ENCODE measurements at places on chromosomes 7 and 10. TPM values are rescaled to one million over a fixed set of nuclear protein-coding genes. Genes with fewer than 3 reads are reported as not detected.

DNA sequence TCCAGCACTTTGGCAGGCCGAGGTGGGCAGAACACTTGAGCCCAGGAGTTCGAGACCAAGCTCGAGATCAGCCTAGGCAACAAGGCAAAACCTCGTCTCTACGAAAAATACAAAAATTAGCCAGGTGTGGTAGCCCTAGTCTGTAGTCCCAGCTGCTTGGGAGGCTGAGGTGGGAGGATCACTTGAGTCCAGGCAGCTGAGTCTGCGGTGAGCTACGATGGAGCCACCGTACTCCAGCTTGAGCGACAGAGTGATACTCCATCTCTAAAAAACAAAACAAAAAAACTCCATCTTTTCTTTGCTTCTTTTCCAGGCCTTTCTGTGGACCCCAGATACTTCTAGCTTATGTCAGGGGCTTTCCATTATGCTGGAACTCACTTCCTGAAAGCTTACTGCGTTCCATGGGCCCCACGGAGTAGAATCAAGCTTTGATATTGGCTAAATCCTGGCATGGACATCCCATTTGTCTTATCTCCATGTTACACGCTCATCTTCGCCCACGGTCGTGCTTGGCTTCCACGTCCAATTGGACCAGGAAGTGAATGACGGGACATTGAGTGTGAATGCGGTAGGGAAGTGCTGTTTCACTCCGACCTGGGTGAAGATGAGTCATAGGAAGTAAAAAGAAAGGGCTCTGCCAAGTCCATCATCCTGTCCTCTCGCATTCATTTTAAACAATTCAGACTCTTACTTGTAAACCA, 45.7 kb downstream of the FAM171A1 start:
- no peak overlapping the region for H3K27ac ChIP-seq
- no peaks in the 10 kb centered on the region for H3K36me3 ChIP-seq
- no peaks in the 10 kb centered on the region for H3K4me1 ChIP-seq
- H3K27me3 ChIP-seq, result no peaks in the 10 kb centered on the region
- no peak overlapping the region for H3K4me3 ChIP-seq

- peaks cover 2% of the 10 kb centered on the region for H3K27me3 ChIP-seq
- no peaks in the 10 kb centered on the region for H3K36me3 ChIP-seq
- DNase-seq, result no peak
- H3K4me3 ChIP-seq, result no peak overlapping the region
- H3K4me1 ChIP-seq, result no peaks in the 10 kb centered on the region
These were observed 384.6 kb downstream of the ARL4A start for GRCh38 chr7:13072014-13072413.

GRCh38 chr10:63713191-63714144, 192.3 kb downstream of the REEP3 start:
- H3K27ac ChIP-seq, result no peak overlapping the region
- H3K4me3 ChIP-seq, result no peak overlapping the region
- H3K27me3 ChIP-seq, result no peaks in the 10 kb centered on the region
- no peaks in the 10 kb centered on the region for H3K36me3 ChIP-seq
- H3K4me1 ChIP-seq, result no peaks in the 10 kb centered on the region

DNA sequence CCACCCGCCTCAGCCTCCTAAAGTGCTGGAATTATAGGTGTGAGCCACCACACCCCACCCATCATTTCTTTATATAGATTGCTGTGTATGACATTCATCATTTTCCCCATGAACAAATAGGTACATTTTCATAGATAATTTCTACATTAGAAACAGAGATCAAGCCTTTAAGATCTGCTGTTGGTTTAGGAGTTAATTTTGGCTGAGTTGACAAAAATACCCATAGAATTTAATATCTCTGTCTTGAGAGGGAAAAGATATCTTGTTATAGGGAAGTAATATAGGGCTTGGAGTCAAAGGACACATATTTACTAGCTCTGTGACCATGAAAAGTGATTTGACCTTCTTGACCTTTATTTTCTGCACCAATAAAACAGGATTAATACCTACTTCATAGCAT, 51.8 kb downstream of the LRMDA start:
- no peak overlapping the region for H3K27ac ChIP-seq
- DNase-seq, result no peak
- no peak overlapping the region for H3K4me3 ChIP-seq
- H3K36me3 ChIP-seq, result no peaks in the 10 kb centered on the region
- no peaks in the 10 kb centered on the region for H3K4me1 ChIP-seq

DNA sequence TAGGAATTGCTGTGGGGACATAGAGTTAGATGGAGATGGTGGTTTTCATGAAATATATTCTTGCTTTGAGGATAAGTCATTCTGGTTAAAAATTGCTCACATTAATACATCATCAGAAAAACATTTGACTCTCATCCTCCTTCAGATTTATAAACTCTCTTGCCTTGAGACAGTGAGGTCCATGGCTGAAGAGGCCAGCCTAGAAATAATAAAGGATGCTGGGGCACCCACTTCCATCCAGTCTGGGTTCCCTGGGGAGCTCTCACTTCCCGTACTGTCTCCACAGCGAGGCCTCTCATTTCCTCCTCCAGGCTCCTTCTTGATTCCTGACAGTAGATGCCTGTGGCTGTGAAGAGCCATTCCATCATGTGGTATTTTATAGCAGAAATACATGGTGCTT, 73.3 kb upstream of the PRKG1 start:
- no peaks in the 10 kb centered on the region for H3K4me1 ChIP-seq
- no peak overlapping the region for H3K27ac ChIP-seq
- H3K36me3 ChIP-seq, result no peaks in the 10 kb centered on the region

STEAP1 gene
- total RNA-seq, result 0.41 TPM
